Epithelial cell of umbilical artery (primary cell): ENCODE measurements at places on chromosomes 7 and 10. TPM values are rescaled to one million over a fixed set of nuclear protein-coding genes. Genes with fewer than 3 reads are reported as not detected.

TMEM229A gene
- total RNA-seq, result not detected in 2 replicates

PRSS1 gene
- total RNA-seq, result not detected in 2 replicates

CRPPA gene
- 1.3 and 1.7 TPM in 2 replicates for total RNA-seq

GARIN1A gene
- 0.32 and 0.46 TPM in 2 replicates for total RNA-seq

SSMEM1 gene
- not detected in 2 replicates for total RNA-seq

RSPH10B gene
- 0.15 TPM in 1 of 2 replicates, not detected in the other for total RNA-seq

SUN1 gene
- 96.5 and 148 TPM in 2 replicates for total RNA-seq

ASAH2B gene
- 1.1 and 1.9 TPM in 2 replicates for total RNA-seq

SLC18A3 gene
- not detected in 2 replicates for total RNA-seq

ECHDC3 gene
- 2.6 and 16.3 TPM in 2 replicates for total RNA-seq

NME8 gene
- not detected in 2 replicates for total RNA-seq

ITPRID1 gene
- total RNA-seq, result not detected in 2 replicates

ASIC3 gene
- not detected in 2 replicates for total RNA-seq

LEP gene
- total RNA-seq, result not detected in 2 replicates

TAF6 gene
- total RNA-seq, result 31.2 and 32.5 TPM in 2 replicates

HSPA12A gene
- total RNA-seq, result 0.30 and 0.32 TPM in 2 replicates

OPN1SW gene
- not detected in 2 replicates for total RNA-seq

ADCY1 gene
- 0.32 and 0.61 TPM in 2 replicates for total RNA-seq

POLD2 gene
- total RNA-seq, result 75.7 and 83.1 TPM in 2 replicates

ZNF117 gene
- 3.8 and 6.5 TPM in 2 replicates for total RNA-seq

UCN3 gene
- total RNA-seq, result not detected in 2 replicates

ELN gene
- total RNA-seq, result 0.30 TPM in 1 of 2 replicates, not detected in the other

PAPOLB gene
- under 0.01 and 0.15 TPM in 2 replicates for total RNA-seq

SLC29A3 gene
- total RNA-seq, result 0.46 and 1.3 TPM in 2 replicates

DDX50 gene
- 52.6 and 63.5 TPM in 2 replicates for total RNA-seq

PILRA gene
- not detected in 2 replicates for total RNA-seq

WDR11 gene
- 77.6 and 78.4 TPM in 2 replicates for total RNA-seq

STOX1 gene
- total RNA-seq, result 0.30 and 0.32 TPM in 2 replicates

KCND2 gene
- total RNA-seq, result 0.32 and 1.5 TPM in 2 replicates

A1CF gene
- not detected in 2 replicates for total RNA-seq

TLX1 gene
- 0.15 TPM in 1 of 2 replicates, not detected in the other for total RNA-seq

HOXA9 gene
- 28.9 and 31.8 TPM in 2 replicates for total RNA-seq

GPR15LG gene
- not detected in 2 replicates for total RNA-seq

SIRT1 gene
- total RNA-seq, result 7.8 and 11.6 TPM in 2 replicates

UCMA gene
- total RNA-seq, result not detected in 2 replicates

OR2A42 gene
- total RNA-seq, result not detected in 2 replicates

AGAP6 gene
- total RNA-seq, result 2.3 and 2.9 TPM in 2 replicates

TMEM196 gene
- total RNA-seq, result not detected in 2 replicates

WDR37 gene
- 17.0 and 24.7 TPM in 2 replicates for total RNA-seq
